RPMI8226 (cell line): ENCODE measurements at places on chromosomes 6 and 20.

GRCh38 chr6:3977875-3978711, 100.8 kb downstream of the FAM217A start:
- DNase-seq: peak; percentile 95

GRCh38 chr20:25543068-25543467, 42.3 kb downstream of the NINL start:
- DNase-seq: no peak

GRCh38 chr20:47821481-47822100, 36.3 kb upstream of the SULF2 start:
- DNase-seq: no peak

DNA sequence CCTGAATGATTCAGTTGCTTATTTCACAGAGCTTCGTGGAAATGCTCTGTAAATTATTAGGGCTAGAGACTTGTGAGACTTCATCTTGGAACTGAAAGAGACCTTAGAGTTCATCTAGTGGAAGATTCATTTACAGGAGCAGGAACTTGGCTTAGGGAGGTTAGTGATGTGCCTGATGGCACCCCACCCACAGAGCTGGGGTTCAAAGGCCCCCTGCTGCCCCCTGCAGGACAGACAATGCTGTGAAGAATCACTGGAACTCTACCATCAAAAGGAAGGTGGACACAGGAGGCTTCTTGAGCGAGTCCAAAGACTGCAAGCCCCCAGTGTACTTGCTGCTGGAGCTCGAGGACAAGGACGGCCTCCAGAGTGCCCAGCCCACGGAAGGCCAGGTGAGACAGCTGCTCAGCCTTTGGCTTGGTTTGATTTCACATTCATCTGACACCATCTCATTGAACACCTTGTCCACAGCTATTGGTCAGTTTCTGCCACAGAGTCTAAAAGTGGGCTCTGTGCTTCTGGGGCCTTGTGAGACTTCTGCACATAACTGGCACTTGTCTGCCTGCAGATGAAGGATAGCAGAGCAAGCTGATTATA, 25.1 kb downstream of the MYBL2 start:
- DNase-seq: peak; percentile 65

DNA sequence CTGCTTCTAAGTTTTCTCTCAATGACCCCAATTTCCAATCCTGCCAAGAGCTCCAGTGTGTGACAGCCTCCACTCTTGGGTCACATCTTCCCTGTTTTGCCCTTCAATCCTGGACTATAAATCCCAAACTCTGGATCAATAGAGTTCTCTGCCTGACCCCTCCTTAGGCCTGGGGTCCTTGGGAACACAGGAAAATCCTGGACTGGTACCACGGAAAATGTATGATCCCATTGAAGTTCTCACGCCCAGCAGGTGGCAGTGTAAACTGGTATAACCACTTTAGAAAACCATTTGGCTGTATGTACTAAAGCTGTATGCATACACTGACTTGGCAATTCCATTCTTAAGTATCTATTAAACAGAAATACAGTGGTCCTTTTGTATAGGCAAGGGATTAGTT, 98.0 kb downstream of the SNAP25 start:
- DNase-seq: no peak

GRCh38 chr6:125751334-125751916, 2.0 kb downstream of the HEY2 start:
- DNase-seq: no peak

DNA sequence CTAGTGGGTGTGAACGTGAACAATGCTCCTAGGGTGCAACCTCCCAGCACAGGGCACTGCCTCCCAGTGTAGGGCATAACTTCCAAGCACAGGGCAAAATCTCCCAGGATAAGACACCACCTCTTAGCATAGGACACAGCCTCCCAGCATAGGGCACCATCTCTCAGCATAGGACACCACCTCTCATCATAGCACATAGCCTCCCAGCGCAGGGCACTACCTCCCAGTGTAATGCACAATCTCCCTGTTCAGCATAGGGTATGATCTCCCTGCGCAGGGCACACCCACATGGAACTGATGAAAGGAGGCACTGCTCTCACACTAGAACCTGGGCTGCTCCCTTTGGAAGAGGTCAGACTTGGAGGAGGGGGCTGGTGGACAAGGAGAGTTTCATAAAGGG, 21.3 kb upstream of the CST1 start:
- DNase-seq: no peak

GRCh38 chr6:157314705-157315321, 8.5 kb downstream of the TMEM242 start:
- peak; percentile 78 for DNase-seq

- no peak for DNase-seq
Measured at GRCh38 chr6:84093441-84094435, 60.2 kb downstream of the MRAP2 start.

DNA sequence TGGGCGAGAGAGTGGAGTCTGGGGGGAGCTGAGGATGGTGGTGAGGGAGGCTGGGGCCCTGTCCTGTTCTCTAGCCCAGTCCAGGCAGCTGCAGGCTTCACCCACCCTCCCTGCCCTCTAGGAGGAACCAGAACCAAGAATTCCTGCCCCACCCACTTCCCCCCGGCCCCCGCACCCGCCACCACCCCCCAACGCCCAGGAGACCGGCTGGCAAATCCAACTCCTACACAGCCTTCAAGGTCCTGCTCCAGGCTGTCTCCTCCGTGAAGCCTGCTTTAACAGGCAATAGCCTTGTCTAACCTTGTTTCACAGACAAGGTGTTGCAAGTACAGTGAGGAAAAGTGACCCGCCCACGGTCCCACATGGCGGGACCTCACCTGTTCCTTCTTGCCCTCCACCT, 2.4 kb downstream of the SPDEF start:
- no peak for DNase-seq

DNA sequence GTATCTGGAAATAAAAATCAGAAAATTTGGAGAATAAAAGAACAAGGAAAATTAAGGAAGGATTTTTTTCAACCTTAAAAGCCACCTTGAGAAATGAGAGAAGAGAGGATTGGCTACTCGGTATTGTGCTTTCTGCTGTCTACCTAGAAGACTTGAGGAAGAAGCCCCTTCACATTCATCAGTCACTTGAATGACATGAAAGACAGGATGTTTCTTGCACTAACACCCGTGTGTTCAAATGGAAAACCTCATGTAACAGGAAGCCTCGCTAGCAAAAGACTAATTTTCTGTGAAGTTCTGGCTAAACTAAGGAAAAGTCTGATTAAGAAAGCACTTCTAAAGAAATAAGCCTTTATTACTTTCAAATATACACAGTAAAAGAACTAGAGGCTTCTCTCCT, 69.9 kb downstream of the OLIG3 start:
- DNase-seq: no peak

DNA sequence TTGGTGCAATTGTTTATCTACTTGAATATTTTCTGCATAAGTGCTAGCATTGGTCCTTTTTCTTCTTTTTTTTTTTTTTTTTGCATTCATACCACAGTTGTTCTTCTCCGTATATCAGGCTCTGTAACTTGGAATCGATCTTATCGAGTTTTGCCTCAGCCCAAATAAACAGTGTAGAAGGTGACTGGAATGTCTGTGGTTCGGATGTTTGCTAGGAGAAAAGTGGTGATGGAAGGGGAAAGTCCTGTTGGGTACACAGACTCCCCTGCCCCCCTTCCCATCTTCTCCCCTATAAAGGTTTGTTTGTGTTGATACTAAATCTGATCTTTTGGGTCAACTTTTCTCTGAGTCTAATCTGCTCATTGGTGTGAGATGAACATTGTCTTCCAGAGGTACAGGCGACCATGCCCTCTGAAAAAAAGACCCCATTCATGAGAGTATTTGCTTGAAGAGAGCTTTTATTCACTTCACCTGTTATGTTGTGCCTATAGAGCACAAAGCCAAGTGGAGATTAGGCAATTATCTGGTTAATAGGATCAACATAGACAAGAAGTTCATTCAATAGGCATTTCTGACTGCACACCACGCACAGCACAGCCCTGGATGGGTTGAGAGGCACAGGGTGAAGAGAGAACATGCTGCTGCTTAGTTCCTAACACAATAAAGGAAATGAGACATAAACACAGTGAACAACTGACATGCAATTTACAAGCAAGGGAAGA, 620.0 kb downstream of the PKHD1 start:
- DNase-seq: no peak

DNA sequence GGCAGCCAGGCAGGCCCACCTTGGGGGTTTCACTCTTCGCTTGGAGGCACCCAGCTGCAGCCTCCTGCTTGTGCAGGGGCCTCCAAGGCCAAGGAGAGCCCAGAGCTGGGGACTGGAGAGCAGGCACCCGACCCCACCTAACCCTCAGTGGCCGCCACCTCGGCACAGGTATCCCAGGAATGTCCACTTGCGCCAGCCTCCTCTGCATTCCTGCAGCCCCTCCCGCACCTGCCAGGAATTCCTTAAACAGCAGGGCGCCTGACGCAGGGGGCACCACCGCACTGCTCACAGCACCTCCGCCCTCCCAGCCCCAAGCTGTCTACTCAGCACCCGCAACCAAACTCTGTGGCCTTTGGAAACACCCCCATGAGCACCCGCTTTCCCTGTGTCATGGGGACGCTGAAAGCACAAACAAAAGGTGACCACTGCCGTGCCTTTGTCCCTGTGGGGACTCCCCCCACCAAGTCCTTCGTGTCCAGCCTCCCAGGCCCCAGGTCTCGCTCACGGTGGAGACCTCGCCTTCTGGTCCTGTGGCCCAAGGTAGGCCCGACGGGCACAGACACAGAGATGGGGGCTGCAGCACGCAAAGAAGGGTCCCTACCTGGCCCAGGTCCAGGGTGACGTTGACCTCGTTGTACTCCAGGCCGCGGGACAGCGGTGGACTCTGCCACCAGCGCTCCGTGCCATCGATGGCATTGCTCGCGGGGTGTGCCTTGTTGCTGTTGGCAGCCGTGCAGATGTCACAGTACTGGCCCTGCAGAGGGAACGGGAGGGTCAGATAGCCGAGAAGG, 5.1 kb downstream of the LAMA5 start:
- DNase-seq: no peak

DNA sequence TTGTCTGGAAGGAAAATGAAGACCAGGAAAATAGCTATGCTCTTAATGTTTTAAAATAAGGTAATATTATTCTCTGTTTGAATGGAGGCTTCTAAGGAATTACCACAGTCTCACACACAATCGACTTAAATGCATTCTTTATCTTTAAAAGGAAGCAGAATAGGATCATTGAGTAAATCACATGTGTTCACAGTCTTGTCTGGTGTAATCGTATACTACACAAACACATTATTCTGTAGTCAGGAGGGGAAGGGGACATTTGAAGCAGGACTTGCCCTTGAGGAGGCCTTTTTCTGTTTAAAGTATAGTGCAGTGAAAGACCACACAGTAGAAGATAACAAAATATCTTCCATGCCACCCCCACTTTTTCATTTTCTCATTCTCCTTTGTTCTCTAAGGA, 20.6 kb upstream of the REV3L start:
- no peak for DNase-seq

DNA sequence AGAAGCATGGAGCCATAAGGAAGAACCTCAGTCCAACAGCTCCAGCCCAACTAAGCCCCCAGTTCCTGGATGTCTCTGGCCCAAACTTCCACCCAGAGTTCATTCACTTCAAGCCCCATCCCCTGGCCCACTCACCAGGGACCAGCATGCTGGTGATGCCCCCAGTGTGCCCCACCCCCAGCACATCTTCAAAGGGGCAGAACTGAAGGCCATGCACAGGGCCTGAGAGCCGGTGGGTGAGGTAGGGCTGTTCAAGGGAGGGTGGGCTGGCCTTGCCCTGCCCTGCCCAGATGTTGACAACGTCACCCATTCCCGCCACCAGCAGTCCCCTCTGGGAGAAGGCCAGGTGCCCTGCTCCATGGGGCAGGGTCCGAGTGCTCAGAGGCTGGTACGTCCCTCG, 3.6 kb downstream of the B3GALT4 start:
- DNase-seq: no peak

GRCh38 chr20:35129647-35130069, 17.5 kb downstream of the EDEM2 start:
- no peak for DNase-seq

DNA sequence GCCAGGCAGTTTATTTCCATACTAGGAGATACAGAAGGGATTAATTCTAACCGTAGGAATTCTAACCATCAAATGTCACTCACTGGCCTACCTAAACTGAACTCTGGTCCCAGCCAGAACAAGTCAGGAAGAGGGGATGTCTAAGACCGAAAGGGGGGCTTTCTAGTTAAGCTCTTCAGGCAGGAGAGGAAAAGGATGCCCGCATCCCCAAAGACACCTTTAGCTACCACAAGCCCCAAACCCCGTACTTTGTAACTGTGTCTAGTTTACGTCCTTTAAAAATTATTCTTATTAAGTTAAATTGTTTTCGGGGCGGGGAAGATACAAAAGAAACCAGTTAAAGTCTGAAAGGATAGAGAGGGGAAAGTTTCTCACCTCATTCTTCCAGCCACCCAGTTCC, 1.2 kb upstream of the ZNF76 start:
- no peak for DNase-seq

DNA sequence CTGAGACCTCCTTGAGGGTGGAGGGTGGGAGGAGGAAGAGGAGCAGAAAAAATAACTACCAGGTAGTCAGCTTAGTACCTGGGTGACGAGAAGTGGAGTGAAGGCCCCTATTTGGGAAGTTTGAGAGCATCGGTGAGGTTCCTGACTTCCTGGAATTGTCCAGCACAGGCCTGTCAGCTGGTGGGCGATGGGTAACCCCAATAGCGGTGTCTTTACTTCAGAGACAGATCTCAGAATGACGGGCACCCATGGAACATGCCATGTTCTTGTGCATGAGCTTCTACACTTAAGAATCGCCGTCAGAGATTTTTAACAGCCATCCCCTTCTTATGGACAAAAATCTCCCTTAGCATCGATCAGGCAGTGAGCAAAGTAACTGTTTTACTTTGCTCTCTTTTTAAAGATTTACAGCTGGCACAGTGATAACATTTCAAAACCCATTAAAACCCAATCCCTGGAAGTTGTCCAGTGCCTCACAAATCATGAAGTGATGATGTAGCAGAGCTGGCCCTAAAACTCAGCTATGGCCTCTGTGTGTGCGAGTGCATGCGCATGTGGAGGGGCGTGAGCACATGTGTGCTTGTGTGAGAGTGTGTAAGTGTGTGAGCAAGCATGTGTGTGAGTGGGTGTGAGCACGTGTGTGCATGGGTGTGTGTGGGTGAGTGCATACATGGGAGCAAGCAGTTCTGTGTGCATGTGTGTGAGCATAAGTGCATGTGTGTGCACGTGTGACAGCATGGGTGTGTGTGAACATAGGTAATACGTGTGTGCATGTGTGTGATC, 85.2 kb downstream of the DLL1 start:
- DNase-seq: no peak

GRCh38 chr20:8670893-8671215, 398.0 kb upstream of the PLCB4 start:
- no peak for DNase-seq

- DNase-seq: no peak
Measured at GRCh38 chr20:21981597-21982344, 276.3 kb downstream of the PAX1 start.

- no peak for DNase-seq
Measured at GRCh38 chr6:145161501-145161900, 573.8 kb downstream of the EPM2A start.

GRCh38 chr6:40722553-40723258, 135.5 kb upstream of the LRFN2 start:
- DNase-seq: no peak
